ENCODE measurements at places on chromosomes 1 and 21.
A peak's percentile ranks its signal among the peaks of the same experiment; 100 is the strongest.

- no peak for DNase-seq
Measured at GRCh38 chr21:32565856-32566465, 19.4 kb downstream of the TCP10L start.

GRCh38 chr1:247115545-247115944 lies 11.4 kb upstream of the ZNF669 start:
- peak; percentile 36 for DNase-seq

DNA sequence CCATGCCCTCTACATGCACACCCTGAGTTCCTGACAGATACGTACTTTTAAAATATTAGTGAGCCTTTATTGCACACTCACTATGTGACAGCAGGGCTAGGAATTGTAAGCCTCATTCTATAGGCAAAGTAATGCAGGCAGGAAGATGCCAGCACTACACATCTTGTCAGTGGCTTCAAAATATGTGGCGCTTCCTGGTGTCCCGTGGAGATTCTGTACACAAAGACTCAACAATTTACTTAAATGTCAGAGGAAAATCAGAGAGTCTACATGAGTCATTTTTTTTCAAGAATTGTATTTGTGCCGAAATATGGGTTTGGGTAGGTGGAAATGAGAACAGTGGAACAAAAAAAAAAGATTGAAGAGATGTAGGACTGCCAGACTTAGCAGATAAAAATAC lies 27.6 kb downstream of the RNASEL start:
- no peak for DNase-seq

- DNase-seq: no peak
Measured at GRCh38 chr1:246080031-246080430, 427.0 kb downstream of the SMYD3 start.

DNA sequence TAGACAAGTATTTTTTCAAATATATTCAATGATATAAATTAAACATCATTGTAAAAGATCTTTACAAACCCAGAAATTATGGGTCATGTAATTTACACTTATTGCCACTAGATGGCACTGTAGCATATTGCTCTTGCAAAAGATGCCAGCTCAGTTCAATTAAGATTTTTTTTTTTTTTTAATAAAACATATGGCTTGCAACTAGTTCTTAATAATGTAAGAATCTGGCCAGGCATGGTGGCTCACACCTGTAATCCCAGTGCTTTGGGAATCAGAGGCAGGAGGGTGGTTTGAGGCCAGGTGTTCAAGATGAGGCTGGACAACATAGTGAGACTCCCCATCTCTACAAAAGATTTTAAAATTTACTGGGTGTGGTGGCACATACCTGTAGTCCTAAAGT lies 49.4 kb upstream of the DESI2 start:
- DNase-seq: peak; percentile 65

DNA sequence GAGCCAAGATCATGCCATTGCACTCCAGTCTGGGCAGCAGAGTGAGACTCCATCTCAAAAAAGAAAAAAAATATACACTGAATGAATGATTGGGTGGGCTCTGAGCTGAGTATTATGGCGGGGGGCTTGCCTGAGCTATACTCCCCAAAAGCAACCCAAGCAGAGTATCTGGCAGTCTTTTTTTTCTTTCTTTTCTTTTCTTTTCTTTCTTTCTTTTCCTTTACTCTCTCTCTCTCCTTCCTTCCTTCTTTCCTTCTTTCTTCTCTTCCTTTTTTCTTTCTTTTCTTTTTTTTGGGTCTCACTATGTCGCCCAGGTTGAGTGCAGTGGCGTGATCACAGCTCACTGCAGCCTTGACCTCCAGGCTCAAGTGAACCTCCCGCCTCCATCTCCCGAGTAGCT lies 27.7 kb downstream of the KIAA1614 start:
- DNase-seq: no peak

DNA sequence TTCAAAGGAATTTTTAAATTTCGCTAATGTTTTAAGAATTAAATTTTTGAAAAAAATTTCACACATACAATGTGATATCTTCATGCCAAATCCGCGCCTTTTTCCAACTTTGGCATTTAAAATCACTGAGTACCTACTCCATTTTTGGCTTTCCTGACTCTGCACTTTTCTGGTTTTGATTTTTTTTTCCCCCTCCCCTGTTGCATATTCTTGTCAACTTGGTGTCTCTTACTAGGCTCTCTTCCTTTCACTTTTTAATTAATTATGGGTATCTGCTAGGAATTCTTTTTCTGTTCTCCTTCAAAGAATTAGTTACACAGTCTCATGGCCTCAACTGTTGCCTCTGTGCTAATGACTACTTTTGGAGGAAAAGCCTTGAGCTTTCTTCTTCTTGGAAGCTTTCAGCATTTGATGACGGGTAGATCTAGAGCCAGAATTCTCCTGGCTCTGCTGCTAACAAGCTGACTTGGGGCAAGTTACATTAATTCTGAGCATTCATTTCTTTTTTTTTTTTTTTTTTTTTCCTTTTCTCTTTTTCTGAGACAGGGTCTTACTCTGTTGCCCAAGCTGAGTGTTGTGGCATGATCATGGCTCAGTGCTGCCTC lies 1.8 kb downstream of the AGL start:
- peak; percentile 65 for DNase-seq

DNA sequence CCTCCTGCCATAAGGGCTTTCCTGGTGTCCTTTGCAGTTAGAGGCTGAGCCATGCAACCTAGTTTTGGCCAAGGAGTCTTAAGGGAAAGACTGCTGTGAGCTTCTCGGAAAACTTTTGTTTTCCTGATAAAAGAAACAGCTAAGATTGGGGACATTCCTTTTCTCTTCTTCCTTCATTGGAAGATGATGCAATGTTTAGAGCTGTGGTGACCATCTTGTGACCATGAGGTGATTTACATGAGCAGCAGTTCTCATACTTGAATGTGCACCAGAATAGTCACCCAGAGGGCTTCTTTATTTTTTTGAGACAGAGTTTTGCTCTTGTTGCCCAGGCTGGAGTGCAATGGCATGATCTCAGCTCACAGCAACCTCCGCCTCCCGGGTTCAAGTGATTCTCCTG lies 20.4 kb upstream of the SMAP2 start:
- DNase-seq: no peak

DNA sequence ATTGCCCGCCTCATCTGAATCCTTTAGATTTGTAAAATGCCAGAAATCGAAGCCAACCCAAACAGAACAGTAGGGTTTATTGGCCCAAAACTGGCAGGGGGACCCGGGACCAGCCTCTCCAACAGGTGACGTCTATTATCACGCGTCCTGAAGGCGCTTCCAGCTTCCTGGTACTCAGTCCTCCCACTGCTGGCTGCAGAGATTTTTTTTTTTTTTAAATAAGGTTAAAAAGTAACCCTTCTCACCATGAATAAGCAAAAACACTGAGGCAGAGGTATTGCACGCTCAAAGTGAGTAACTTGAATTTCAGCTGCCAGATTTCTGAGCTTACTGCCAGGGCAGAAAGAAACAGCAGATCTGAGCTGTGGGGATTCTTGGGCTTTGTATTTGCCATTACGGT lies 54.4 kb upstream of the GCLM start:
- no peak for DNase-seq

- DNase-seq: no peak
Measured at GRCh38 chr1:9027307-9027706, 1.1 kb upstream of the SLC2A7 start.

DNA sequence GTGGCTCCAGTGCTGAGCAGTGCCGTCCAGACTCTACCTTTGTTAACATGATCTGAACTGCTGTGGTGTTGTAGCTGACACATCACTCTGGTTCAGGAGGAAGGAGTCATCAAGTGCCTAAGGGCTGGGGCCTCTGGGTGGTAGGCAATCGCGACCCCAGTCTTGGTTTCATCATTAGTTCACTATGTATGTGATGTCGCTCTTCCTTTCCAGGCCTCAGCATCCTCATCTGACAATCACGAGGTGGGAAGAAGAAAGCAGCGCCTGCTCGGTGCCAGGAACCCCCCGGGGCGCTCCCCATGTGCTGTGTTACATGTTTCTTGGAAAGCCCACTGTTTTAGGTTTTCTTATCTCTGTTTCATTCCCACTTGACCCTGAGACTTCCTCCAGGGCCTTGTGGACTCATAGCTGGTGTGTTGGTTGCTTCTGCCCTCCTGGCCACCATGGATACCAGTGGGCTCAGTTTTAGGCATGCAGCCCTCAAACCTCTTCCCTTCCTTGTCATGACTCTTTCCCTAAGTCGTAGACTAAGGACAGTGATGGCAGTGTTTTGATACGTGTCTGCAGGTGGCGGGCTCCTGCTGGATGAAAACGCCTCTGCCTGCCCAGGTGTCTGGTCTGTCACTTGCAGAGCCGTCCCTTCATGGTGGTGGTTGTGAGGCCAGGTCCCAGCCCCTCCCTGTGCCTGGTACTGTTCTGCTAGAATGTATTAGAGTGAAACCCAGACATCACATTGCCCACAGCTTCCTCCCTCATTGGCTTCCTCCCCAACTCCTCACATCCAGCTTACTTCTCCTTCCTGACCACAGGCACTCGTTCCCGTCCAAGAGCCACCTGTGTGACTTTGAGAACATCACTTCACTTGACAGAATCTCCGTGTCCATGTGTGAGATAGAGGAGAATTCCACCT lies 17.2 kb upstream of the FOXO6 start:
- DNase-seq: no peak

GRCh38 chr1:229195246-229195645 lies 75.7 kb upstream of the RAB4A start:
- no peak for DNase-seq

DNA sequence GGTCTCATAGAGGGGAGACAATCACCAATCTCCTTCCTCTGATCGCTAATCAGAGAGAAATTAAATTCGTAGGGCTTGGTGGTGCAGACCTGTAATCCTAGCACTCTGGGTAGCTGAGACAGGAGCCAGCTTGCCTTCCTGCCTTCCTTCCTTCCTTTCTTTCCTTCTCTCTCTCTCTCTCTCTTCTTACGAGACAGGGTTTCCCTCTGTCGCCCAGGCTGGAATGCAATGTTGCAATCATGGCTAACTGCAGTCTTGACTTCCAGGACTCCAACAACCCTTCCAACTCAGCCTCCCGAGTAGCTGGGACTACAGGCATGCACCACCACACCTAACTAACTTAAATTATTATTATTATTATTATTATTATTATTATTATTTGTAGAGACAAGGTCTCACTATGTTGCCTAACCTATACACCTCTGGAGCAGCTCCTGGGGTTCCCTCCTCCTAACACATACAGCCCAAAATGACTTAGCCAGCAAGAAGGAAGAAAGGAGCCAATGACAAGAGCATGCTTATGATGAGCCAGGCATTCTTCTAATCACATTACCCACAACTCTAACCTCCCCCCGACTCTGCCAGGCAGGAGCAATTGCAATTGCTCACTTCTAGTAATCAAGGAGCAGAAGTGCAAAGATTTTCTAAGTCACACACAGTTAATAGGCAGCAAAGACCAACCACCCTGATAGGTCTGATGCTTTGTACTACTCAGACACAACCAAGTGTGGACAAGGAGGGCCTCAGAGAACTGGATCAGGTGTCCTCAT lies 105.4 kb upstream of the F3 start:
- no peak for DNase-seq

DNA sequence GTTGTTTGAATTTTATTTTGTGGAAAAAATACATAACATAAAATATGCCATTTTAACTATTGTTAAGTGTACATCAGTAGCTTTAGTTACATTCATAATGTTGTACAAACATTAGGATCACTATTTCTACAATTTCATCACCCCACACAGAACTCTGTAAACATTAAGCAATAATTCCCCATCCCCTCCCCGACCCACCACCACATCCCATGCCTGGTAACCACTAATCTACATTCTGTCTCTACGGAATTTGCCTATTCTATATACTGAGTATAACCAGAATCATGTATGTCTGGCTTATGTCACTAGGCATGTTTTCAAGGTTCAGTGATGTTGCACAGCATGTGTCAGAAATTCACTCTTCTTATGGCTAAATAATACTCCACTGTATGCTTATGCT lies 47.7 kb downstream of the CDC42BPA start:
- no peak for DNase-seq

- no peak for DNase-seq
Measured at GRCh38 chr1:220315070-220315839, 43.0 kb upstream of the RAB3GAP2 start.

- no peak for DNase-seq
Measured at GRCh38 chr1:17719874-17720273, 35.3 kb upstream of the ACTL8 start.

GRCh38 chr1:14570514-14570913 lies 28.0 kb upstream of the KAZN start:
- DNase-seq: no peak

DNA sequence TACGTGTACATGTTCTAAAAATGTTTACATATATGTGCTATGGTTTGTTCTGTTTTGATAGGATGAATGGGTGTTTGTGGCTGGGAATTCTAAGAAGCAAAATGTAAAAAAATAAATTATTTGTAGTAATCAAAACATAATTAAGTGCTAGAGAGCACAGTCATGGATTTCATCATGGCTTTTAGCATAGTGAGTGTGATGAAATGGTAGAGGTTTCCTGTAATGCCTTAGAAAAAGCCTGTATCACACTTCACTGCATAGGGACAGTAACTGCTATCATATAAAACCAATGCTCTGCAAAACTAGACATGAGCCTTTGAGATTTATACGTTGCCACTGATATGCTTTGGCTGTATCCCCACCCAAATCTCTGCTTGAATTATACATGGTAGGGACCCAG lies 99.8 kb downstream of the PTGER3 start:
- DNase-seq: no peak

- DNase-seq: no peak
Measured at GRCh38 chr21:30083225-30083945, 83.2 kb downstream of the CLDN17 start.

- DNase-seq: no peak
Measured at GRCh38 chr1:225754940-225755641, 22.5 kb upstream of the SRP9 start.

GRCh38 chr21:42124081-42124480 lies 53.0 kb downstream of the UMODL1 start:
- DNase-seq: no peak
